ENCODE measurements at places on chromosomes 13 and 19.

GRCh38 chr19:2491130-2491801, 15.3 kb downstream of the GADD45B start:
- no peak for DNase-seq

- no peak for DNase-seq
Measured at GRCh38 chr19:9819596-9819909, 674 bp upstream of the FBXL12 start.

GRCh38 chr13:100803091-100803490, 128.5 kb upstream of the TMTC4 start:
- no peak for DNase-seq

- DNase-seq = no peak
Measured at GRCh38 chr13:52432456-52432855, 18.0 kb downstream of the VPS36 start.

- no peak for DNase-seq
Measured at GRCh38 chr19:37969695-37970094, 62.7 kb downstream of the SIPA1L3 start.

DNA sequence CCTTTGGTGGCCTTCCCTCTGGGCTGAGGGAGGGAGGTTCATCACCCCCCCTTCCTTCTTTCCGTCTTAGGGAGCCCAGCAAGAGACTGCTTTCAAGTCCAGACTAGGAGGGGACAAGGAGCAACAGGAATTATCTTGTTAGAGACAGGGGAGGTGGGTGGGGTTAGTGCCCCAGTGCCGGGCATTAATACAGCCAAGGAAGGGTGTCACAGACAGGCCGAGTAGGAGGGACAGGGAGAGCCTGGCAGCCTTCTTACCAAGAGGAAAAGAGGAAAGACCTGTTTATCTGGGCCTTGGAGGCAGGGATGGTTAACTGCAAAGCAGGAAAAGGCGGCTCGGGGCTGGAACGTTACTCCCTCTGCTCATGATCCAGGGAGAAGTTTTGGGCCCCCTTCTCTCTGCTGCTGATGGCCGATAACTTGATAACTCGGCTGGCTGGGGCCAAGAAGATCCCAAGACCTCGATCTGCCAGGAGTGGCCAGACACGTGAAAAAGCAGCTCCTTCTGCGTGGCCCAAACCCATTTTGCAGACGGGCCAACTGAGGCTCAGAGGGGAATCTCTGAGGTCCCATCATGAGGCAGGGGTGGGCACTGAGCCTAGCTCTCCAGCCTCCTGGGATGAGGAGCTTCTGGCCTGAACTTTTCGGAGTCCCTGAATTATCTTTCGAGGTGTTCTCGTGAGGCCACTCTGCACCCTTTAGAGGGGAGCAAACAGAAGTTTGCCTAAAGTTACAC, 79.3 kb downstream of the PTPRS start:
- DNase-seq = no peak

DNA sequence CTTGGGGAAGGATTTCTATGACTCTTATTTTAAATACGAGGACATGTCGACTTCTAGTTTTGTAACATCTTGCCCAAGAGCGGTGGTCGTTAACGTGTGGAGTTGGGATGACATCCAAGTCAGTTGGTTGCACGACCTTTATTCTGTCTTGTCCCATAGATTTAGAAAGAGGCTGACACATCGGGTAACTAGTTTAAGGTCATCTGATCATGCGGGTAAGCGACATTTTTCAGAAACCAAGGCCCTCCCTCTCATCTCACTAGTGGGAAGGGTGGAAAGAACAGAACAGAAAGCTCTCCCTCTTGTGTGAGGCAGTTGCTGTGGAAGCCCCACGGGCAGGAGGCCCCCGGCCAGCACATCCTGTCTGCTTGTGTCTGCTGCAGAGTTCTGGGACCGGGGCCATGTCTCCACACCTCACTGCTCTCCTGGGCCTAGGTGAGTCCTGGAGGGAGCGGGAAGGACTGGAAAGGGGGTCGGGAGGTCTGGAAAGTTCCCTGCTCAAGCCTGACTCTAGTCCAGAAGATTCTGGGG, at the start of gene LAIR2:
TSS of gene LAIR2 (plus strand) at position 314 of the 531 bp plus-strand sequence. CDS start at position 402, 88 bp downstream.
- DNase-seq = no peak

GRCh38 chr19:2248136-2249009, 750 bp upstream of the AMH start:
- DNase-seq = no peak

GRCh38 chr13:25699600-25699999, 327.8 kb downstream of the ATP8A2 start:
- no peak for DNase-seq

- no peak for DNase-seq
Measured at GRCh38 chr19:50890422-50891252, 17.4 kb downstream of the KLK2 start.

- DNase-seq = no peak
Measured at GRCh38 chr13:41500511-41500910, 43.2 kb downstream of the RGCC start.

DNA sequence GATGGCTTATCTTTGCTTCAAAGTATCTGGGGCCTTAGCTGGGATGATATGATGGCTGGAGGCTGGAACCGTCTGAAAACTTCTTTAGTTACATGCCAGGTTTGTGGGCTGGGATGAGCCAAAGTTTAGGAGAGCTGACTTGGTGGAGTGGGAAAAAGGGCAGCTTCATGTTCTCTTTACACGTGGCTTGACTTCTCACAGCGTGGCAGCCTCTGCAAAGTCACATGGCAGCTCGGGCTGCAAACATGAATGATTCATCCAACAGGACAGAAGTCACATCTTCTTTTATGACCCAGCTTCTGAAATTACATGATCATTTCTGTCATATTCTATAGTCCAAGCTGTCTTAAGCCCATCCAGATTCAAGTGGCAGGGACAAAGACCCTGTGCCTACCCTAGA, 176.0 kb downstream of the OLFM4 start:
- DNase-seq = no peak

GRCh38 chr13:105116966-105117365, 1418.5 kb downstream of the EFNB2 start:
- no peak for DNase-seq

DNA sequence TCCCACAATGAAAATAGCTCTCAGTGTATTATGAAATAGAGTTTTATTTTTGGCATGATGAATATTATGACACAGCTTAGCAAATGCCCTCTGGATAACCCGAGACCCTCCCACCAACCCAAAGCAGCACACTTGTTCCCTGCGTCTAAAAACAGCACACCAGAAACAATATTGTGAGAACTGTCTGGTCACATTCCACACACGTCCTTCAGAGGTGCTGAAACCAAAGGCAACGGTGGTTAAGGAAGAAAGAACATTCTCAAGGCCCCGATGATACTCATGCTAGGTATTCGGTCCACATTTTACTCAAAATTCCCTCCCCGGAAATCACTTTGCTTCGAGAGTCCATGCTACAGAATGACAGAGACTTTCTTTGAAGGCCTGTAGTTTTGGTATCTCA, 156.7 kb downstream of the SLC7A1 start:
- DNase-seq = no peak

DNA sequence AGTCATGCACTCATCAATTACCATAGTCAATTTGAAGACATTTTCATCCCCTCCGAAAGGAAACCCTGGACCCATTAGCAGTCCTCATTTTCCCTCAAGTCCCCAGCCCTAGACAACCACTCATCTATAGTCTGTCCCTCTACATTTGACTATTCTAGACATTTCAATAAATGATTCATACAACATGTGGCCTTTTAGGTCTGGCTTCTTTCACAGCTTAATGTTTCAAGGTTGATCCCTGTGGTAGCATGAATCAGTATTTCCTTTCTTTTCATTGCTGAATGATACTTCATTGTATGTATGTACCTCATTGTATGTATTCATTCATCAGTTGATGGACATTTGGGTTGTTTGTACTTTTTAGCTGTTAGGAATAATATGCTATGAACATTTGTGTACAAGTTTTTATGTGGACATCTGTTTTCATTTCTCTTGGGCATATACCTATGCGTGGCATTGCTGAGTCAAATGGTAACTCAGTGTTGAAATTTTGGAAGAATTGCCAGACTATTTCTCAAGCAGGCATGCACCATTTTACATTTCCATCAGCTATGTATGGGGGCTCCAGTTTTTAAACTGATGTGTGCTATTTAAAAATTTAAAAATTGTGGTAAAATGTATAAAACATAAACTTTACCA, 18.4 kb downstream of the SPATA13 start:
- no peak for DNase-seq

- no peak for DNase-seq
Measured at GRCh38 chr13:113091211-113091771, 14.3 kb upstream of the F7 start.

DNA sequence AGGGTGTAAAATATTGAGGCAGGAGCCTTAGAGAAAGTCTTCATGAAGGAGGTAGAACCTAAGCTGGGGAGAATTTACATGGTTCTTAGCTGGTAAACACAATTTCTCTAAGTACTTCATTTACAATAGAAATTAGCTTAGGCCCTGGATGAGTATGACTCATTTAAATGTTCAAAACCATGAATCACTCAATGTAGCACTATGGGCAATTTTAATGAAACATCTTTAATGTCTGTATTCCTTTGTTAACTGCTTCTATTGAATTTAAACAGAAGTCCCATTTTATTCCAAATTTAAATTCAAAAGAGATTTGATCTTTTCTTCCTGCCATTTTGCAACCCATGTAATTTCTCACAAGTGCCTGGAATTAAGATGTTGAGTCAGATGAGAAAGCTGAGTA, 252.1 kb downstream of the RFC3 start:
- no peak for DNase-seq

- peak; percentile 59 for DNase-seq
Measured at GRCh38 chr19:51422053-51422448, 4.6 kb upstream of the SIGLEC10 start.

DNA sequence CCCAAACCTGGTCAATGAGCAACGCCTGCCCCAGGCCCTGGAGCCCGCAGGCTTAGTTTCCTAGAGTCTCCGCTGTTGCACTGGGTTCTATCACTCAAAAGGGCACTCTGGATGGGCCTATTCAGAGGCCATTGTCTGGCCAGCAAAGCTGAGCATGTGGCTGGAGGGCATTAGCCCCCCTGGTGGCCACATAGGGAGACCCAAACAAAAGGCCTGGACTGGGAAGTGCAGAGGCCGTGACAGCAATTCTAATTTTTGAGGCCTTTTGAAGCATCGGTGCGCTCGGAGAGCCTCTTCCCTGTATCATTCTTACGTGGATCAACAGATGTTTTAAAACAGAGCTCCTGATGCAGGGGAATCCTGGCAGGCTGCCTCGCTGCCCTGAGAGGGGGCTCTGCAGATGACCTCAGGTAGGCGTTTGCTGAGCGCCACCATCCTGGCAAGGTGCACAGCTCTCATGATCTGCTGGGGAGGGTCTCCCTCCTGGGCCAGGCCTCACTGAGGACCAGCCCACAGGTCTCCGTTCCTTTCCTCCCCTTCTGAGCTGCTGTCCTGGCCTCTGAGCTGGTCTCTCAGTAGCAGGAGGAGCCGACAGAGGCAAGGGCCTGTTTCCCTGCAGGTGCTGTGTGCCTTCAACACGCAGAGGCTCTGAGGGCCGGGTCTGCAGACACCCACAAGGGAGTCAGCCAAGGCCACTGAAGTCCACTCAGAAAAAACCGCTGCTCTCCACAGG, 190.5 kb downstream of the URI1 start:
- DNase-seq = no peak

- DNase-seq = no peak
Measured at GRCh38 chr19:3061182-3062161, 823 bp downstream of the TLE5 start.

DNA sequence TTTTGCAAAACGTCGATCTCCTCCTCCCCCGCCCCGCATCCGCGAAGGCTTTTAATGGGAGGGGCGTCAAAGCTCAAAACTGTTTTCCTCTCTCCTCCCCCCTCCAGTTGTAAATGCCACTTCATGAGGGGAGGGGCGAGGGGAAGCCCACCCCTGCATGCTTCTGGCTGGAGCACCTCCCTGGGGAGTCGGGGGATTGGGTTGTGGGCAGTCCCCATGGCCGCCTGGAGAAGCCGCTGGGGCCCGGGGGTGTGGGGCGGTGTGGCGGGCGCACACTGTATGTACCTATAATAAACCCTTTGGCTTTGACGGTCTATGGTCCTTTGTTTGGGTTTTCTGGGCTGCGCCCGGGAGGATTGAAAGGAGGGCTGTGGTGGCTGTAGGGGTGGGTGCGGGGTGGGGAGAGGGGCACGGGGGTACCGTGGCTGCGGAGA, 505 bp upstream of the SHKBP1 start:
- no peak for DNase-seq

DNA sequence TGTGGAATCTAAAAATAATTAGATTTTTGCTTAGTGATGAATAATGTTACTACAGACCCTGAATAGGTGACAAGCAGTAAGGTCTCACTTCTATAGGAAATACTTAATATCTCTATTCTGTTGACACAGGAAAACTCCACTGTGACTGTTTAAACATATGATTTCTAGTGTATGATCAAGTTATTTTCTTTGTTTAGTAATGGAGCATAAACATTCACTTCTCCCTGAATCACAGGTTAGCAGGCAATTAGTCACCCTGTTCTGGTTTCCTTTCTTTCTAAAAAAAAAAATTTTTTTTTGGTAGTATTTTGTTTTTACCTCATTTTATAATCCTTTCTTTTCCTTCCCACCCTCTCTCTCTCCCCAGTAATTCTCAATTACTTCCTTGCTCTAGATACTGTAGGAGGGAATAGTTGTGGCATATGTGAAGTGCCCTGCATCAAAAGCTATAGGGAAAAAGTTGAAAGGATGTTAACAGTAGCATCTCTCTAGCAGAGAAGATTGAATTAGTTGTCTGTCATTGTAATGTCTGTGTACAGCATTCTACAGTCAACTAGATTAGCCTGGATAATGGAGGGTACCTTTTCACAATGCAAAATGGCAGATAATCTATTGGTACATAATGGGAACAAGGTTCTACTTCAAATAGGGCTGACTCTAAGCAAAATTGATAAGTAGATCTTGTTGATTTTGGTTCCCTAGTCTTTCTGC, 3.5 kb downstream of the HS6ST3 start:
- no peak for DNase-seq

GRCh38 chr13:74707291-74707690, 573.1 kb upstream of the KLF12 start:
- no peak for DNase-seq

GRCh38 chr19:10262771-10263170, 8.1 kb upstream of the ICAM1 start:
- no peak for DNase-seq

DNA sequence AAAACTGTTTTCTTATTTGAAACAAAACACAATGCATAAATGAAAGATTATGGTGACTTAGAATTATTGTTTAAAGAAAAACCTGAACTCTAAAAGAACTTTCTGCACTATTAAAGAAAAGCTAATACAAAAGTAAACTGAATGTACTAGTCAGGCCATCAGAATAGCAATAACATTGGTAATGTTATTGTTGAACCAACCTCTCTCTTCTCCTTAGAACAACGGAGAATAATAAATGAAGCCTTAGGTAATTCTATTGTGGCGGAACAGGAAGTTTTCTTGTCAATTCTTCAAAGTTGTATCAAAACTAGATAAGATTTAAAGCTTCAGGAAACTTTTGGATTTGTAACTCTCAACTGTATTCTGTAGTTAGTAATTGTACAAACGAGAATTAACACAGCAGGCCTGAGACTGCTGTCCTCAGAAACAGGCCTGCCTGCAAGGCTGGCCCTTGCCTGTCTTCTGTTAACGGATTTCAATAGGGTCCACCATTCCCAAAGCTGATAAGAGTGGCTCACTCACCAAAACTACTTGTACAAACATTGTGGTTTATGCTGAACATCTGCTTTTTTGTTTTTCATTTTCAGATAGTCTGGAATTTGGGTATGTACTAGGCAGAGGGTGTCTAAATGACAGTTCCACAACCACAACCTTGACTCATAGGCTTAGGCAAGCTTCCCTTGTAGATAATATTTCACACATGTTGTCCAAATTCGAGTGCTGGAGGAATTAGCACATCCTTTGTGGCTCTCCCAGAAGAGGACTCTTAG, 825.8 kb downstream of the GPC5 start:
- no peak for DNase-seq

GRCh38 chr19:2627855-2628254, 74.6 kb downstream of the GNG7 start:
- no peak for DNase-seq

All from left renal pelvis (tissue), 4 donors.